Stimulated activated CD8-positive, alpha-beta memory T cell treated with anti-CD3 and anti-CD28 coated beads, Interleukin-7, amount 100 ng/mL, for 48 hours (primary cell): ENCODE measurements at places on chromosomes 7 and 10.

DNA sequence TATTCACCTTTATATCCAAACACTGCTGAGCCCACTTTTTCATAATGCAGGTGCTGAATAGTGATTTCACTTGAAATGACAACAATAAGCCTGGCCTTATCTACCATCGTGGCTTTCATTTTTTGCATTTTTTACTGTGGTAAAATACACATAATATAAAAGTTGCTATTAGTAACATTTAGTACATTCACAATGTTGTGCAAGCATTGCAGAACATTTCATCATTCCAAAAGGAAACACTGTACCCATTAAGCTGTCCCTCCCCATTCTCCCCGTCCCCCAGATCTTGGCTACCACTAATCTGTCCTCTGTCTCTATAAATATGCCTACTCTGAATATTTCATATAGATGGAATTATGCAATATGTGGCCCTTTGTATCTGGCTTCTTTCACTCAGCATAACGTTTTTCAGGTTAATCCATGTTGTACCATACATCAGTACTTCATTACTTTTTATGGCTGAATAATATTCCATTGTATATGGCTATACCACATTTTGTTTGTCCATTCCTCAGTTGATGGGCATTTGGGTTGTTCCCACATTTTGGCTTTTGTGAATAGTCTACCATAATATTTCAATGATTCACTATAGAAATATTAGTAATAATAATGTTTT, 68.5 kb upstream of the ARID5B start:
- DNase-seq: no peak

- no peak for DNase-seq
Measured at GRCh38 chr7:86411814-86412213, 231.9 kb upstream of the GRM3 start.

- DNase-seq: no peak
Measured at GRCh38 chr10:71314028-71314693, 4.9 kb upstream of the SLC29A3 start.

DNA sequence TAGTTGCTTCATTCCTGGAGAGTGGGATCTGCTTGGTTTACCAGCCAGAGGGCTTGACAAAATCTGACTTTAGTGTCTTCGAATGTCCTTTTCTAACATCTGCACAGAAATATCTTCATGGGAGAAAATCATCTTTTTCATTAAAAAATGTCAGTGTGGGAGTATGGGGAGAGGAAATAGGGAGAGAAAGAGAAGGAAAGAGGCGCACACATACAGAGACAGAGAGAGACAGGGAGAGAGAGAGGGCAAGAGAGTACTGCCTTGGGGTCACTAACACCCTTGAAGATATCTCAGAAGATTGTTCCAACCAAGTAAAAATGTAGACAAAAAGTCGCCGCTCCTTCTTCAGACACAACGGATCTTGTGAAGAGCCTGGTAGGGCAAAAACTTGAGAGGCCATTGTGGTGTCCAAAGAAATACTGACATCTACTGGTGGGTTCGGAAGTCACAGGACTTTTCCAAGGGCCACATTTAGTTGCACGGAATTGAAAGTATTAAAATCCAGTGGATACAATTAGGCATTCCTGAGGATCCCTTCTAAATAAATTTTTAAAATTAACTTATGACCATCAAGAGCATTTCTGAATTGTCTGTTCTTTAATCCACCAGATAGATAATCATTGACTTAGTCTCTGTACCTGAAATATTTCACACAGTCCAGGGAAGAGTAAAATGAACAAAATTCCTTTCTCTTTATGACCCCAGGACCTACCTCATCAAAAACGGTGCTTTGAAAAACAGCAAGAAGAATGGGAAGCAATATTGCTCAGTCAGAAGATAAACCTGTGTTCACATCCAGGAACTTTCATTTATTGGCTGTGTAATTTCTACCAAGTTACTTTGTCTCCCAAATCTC, 29.7 kb downstream of the VIM start:
- DNase-seq: no peak

DNA sequence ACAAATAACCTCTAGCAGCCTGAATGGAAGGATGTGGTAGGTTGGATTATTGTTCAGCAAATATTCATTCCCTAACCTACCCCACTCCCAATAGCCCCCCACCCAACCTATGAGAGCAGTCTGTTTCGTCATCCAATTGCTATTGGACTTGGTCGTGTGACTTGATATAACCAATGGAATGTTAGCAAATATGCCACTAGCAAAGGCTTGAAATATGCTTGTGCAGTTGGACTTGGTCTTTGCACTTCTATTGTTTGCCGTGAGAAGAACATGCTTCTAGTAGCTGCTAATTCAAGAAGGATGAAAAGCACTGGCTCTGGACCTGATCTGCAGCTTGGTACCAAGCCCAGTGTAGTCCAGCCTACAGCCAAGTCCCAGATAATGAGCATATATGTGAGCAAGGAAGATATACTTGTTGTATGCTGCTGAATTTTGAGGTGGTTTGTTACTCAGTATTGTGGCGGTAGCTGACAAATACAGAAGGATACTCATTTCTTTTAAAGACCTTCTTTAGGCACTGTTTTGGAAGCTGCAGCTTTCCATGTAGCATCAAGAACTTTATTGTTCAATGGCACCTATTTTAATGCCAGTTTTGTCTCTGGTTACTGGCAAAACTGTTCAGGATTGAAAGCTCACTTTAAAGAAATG, 180.4 kb downstream of the EXOC4 start:
- no peak for DNase-seq
